Activated CD4-positive, alpha-beta T cell treated with anti-CD3 and anti-CD28 coated beads, Interleukin-10, Interleukin-2, amounts not matched to agents 100 ng/mL and 50 ng/mL, durations not matched to agents 16 hours and 8 hours (primary cell): ENCODE measurements at places on chromosomes 11 and 22.

DNA sequence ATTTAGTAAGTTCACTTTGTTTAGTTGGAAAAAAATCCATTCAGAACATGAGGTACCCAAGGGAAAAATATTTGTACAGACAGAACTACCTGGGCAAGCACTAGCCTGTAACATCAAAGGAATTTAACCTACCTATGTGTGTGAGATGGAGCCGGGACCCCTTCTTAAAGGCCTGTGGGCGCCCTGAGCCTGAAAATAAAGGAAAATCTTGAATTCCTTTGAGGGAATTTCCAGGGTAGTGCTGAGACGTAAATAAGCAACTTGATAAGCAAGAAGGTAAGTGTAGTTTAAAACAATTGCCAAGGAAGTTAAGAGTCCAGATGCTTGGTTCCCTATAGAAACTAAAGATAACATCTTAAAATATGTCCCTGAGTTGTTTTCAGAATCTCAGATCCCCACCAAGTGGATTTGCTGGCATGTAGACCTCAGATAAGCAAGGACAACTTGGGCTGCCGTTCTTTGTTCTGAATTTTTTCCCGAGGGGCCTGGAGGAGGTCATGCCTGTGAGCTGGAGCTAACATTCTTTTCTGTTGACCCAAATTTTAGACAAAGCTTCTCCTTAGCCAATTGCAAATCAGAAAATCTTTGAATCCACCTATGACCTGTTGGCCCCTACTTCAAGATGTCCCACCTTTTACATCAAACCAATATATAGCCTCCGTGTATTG lies 31.0 kb downstream of the MED17 start:
- no peak for DNase-seq

- DNase-seq: peak; percentile 2
Observed at GRCh38 chr11:26522912-26523610, 49.0 kb downstream of the MUC15 start.

GRCh38 chr11:17550450-17551346 lies 3.6 kb downstream of the OTOG start:
- peak; percentile 15 for DNase-seq

DNA sequence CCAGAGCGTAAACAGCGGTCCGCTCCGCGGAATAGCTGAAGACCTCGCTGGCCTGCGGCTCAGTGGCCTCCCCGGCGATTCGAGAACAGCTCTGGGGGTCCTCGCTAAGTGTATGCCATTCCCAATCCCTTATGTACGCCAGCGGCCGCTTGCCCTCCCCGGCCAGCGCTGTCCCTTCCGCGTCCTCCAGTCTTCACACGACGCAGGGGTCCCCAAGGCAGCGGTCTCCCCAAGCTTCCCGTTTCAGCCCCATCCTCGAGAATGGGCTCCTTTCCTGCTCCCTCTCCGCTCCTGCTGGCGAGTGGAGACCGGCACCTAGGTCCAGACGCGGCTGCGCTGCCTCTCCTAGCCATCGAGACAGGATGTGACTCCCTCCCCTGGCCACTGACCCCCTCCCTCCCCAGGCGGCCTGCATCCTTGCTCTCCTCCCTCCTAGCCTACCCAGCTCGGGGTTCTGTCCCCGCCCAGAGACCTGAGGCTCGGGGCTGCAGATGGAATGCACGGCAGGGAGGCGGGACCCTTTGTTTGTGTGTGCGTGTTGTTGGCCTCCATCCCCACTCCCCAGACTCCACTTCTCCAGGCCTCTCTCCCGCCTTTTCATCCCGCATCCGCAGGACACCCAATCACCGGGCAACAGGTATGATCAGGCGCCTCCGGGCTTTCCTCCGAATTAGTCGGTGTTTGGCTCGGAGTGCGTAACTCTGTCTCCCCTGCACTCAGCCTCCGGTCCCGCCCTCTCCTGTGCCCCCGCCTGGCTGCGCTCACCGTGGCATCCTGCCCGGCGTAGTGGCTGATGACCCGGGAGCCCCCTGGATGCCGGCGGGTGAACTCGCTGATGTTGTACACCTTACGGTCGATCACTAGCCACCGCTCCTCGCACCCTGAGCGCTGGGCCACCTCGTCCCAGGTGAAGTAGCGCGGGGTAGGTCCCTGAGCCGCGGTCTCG lies 740 bp downstream of the FADS1 start:
- peak; percentile 75 for DNase-seq

GRCh38 chr22:21632237-21632895 lies at the start of gene CCDC116:
CCDC116 (plus strand) TSS chr22:21632760; CDS start chr22:21633182, 422 bp downstream.
- DNase-seq: peak; percentile 80

DNA sequence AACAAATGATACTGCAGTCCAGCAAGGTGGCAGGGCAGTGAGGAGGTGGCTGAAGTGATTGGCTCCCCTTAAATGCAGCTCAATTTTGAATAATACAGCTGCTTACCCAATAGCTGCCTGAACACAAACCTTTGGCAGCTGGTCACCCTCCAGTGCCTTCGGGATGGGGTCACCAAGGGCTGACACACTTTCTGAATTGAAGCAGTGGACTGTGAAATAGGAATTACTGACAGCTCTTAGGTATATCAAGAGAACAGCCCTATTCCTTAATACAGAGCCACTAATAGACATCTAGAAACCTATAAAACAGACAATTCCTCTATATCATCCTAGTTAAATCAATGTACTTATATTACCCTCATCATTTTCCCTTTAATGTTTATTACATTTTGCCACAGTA lies 474.2 kb upstream of the KIRREL3 start:
- DNase-seq: no peak

DNA sequence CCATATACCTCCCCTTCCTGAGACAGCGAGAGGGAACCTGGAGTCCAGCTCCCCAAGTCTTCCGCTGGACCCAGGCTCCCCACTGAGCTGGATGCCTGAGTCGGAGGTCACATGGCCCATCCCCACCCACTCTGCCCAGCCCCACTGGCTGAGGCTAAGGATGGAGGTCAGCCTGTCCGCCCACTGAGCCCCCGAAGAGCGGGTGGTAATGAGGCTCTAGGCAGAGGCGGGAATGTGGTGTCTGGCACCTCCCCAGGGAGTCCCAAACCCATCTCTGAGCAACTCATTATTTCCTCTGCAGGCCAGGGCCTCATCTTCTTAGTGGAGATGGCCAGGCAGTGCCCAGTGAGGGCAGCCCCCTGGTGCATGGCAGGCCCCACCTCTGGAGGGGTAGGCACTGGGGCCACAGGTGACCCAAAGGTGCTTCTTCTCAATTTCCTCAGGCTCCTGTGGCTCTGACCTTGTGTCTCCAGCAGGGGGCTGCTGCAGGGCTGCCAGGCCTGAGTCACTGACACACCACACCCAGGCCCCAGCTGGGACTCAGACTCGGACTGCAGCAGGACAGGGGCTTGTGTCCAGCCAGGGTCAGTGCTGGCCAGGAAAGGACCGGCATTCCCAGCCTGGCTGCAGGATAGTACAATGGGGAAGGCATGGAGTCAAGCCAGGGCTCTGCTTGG lies 10.2 kb upstream of the PDE2A start:
- DNase-seq: peak; percentile 57

DNA sequence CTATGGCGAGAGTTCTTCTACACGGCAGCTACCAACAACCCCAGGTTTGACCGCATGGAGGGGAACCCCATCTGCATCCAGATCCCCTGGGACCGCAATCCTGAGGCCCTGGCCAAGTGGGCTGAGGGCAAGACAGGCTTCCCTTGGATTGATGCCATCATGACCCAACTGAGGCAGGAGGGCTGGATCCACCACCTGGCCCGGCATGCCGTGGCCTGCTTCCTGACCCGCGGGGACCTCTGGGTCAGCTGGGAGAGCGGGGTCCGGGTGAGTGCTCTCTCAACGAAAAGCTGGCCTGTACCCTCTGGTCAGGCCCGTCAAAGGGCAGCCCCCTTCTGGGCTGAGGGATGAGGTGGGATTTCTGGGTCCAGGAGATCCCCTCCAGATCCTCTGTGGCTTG lies 15.9 kb upstream of the MAPK8IP1 start:
- DNase-seq: no peak

DNA sequence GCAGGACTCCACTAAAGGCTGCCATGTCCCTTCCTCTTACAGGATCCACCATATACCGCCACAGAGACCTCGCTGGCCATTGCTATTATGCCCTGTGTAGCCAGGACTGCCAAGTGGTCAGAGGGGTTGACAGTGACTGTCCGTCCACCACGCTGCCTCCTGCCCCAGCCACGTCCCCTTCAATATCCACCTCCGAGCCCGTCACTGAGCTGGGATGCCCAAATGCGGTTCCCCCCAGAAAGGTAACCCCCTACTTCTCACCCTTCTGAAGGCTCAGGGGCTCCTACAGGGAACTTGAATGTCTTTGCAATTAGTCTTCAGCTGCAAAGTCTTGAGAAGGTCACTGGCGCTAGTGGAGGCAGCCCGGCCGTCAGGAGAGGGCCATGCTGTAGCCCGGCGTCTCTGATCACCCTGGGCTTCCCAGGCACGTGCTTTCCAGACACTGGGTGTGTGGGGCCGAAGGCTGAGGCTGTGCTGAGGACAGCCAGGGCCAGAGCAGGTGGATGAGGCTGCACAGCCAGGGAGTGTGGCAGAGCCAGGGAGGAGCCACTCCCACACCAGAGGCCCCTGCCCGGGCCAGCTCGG lies 30.0 kb upstream of the MUC5B start:
- DNase-seq: no peak

GRCh38 chr22:19039796-19040280 lies 82.4 kb downstream of the DGCR2 start:
- no peak for DNase-seq

DNA sequence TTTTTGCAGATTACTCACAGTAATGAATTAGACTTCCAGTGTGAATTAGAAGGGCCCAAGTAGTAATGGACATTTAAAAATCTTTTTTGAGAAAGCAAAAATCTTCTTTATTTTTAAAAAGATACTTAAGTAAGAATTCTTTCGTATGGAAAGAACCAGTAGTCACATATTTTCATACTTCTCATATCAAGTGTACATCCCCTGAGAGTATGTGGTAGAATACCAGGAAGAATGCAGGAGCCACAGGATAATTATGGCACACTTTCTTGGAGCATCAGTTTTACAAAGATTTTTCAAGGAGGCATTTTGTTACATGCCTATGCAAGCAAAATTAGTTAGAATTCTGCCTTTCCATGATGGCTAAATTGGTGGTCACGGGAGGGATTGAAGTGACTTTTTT lies 28.1 kb downstream of the POLD3 start:
- no peak for DNase-seq

- DNase-seq: no peak
Observed at GRCh38 chr11:85772695-85773094, 38.2 kb downstream of the SYTL2 start.

GRCh38 chr11:1006762-1007161 lies 29.8 kb downstream of the MUC6 start:
- DNase-seq: no peak

- no peak for DNase-seq
Observed at GRCh38 chr11:35796562-35796961, 134.0 kb downstream of the TRIM44 start.

DNA sequence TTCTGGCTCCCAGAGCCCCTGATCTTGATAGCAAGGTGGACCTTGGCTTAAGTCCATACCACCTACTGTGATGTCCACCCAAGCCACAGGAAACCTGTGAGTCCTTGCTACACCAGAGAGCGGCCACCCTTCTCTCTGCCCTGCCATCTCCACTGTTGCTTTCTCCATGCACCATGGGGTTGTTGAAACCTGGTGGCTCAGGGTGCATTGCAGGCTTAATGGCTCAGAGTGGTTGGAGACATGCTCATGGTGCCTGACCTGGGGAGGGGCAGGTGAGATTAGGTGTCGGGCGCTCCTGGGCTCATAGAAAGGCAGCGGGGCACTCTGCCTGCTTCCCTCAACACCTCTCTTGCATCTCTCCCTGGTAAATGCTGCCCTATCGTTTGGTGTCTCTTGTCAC lies 25.0 kb upstream of the CACNG2 start:
- DNase-seq: no peak

- peak; percentile 71 for DNase-seq
Observed at GRCh38 chr22:40534379-40535188, 101.9 kb downstream of the MRTFA start.

- DNase-seq: no peak
Observed at GRCh38 chr11:18773104-18773503, 18.5 kb downstream of the PTPN5 start.

DNA sequence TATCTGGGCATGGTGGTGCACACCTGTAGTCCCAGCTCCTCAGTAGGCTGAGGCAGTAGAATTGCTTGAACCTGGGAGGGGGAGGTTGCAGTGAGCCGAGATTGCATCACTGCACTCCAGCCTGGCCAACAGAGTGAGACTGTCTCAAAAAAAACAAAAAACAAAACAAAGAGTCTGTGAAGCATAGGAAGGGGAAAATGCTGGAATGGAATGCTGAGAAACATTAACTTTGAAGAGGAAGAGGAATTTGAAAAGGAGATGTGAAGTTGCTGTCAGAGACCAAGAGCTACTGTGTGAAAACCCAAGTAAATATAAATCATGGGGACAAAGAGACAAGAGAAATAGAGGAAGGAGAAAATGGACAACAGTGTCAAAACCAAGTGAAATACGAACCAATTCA lies 455.1 kb upstream of the ARHGAP42 start:
- DNase-seq: no peak

GRCh38 chr11:128906185-128907050 lies 15.3 kb downstream of the KCNJ5 start:
- DNase-seq: no peak

- DNase-seq: no peak
Observed at GRCh38 chr11:65496304-65497140, 2.3 kb upstream of the MALAT1 start.

DNA sequence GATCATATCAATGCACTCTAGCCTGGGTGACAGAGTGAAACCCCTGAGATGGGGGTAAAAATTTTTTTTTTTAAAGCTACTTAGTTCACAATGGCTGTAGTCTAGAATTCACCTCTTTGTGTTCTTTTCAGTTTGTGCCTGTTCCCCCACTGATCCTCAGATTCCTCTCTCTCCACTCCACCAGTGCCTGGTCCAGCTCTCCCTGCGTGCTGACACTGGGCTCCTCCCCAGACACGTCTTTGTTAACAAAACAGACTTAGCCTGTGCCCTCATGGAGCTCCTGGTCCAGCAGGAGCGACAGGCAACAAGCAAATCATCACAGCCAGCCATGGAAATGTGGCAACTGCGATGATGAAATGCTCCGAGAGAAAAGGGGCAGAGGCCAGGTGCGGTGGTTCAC lies 34.0 kb downstream of the IFT27 start:
- DNase-seq: no peak

DNA sequence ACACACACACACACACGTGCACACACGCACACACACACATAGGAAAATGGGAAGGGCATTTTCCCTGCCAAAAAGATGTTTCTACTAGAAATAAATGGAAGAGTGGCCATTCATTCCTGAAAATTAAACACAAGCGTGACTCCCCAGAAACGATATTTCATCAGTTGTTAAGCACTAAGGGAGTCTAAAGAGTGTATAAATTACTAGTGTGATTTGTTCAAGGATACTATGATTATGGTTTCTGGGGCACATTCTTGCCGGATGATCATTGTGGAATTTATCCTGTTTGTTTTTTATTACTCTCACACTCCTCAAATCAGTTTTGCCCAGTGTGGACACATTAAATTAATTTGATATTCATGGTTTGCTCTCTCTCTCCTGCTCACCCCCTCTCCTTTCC lies 16.4 kb upstream of the AMOTL1 start:
- no peak for DNase-seq
